ENCODE measurements at places on chromosomes 13 and 19. TPM values are rescaled to one million over a fixed set of nuclear protein-coding genes. Genes with fewer than 3 reads are reported as not detected.

Gene MRPS31
- 22.4 TPM for total RNA-seq

Gene HCST
- total RNA-seq: 1.6 TPM

Gene ZNF790
- total RNA-seq: 9.4 TPM

Gene CRX
- not detected for total RNA-seq

Gene CPT1C
- total RNA-seq: 4.7 TPM

Data from skeletal muscle tissue (tissue), 5 donors.